ENCODE measurements at places on chromosomes 11 and 22.

- DNase-seq, result no peak
Observed at GRCh38 chr11:78612721-78613377, 38.2 kb upstream of the NARS2 start.

- no peak for DNase-seq
Observed at GRCh38 chr11:133153031-133153430, 379.3 kb downstream of the OPCML start.

GRCh38 chr11:95219599-95219998 is 11.4 kb downstream of the SESN3 start:
- DNase-seq, result no peak

- no peak for DNase-seq
Observed at GRCh38 chr22:37739611-37740049, 42.8 kb downstream of the TRIOBP start.
